Chondrocyte (in vitro differentiated cells): ENCODE measurements at places on chromosomes 5 and 9. TPM values are rescaled to one million over a fixed set of nuclear protein-coding genes. Genes with fewer than 3 reads are reported as not detected.

DCAF12 gene
- total RNA-seq = 24.4 to 29.6 TPM (median 26.5 TPM) in 3 replicates

GFI1B gene
- not detected in 3 replicates for total RNA-seq

GPR151 gene
- total RNA-seq = not detected in 3 replicates

GPRIN1 gene
- 1.7 to 2.9 TPM (median 2.1 TPM) in 3 replicates for total RNA-seq

C5orf58 gene
- not detected in 3 replicates for total RNA-seq

SH3GL2 gene
- total RNA-seq = 0.07 TPM in 1 of 3 replicates, not detected in the others

CEL gene
- 0.87 to 1.5 TPM (median 1.1 TPM) in 3 replicates for total RNA-seq

DNA sequence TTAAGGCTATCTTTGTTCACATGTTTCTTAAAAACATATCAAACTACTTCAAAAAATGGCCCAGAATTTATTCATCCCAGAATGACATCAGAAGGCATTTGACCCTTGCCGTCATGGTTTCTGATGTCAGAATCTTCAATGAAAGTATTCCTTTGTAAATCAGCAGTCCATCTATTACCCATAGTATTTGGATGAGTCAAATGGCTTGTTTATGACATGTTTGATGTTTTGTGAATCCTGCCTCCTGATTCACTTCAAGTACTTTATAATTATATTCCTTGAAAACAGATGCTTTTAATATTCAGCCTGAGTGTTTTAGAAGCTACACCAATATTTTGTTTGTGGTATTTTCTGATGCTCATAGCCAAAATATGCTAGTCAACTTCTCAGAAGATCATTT, 200.8 kb upstream of the MEF2C start:
- DNase-seq = no peak
- H3K27me3 ChIP-seq = no peaks in the 10 kb centered on the region
- no peak overlapping the region for H3K4me3 ChIP-seq
- no peak overlapping the region for H3K27ac ChIP-seq
- no peaks in the 10 kb centered on the region for H3K36me3 ChIP-seq

- no peak overlapping the region for H3K27ac ChIP-seq
- no peak for DNase-seq
- H3K4me3 ChIP-seq = no peak overlapping the region
- no peaks in the 10 kb centered on the region for H3K36me3 ChIP-seq
Observed at GRCh38 chr9:18263377-18263776, 210.6 kb upstream of the ADAMTSL1 start.

DNA sequence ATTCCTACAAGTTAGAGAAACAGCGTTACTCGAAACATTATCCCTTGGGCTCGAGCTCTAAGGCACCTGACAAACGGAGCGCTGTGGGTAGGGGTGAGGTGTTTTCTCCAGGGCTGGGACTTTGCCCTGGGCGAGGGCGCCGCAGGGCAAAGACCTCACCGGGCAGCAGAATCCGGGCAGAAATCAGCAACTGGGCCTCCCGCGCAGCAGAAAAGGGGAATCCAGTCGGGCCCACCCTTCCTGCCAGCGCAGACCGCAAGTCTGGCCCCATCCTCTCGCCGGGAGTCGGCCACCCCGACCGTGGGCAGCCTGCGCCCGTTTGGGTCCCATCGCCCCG, 430 bp upstream of the MSH3 start:
- peak overlapping the region; percentile 69 for H3K4me3 ChIP-seq
- H3K36me3 ChIP-seq = peaks cover 9% of the 10 kb centered on the region
- H3K27me3 ChIP-seq = no peaks in the 10 kb centered on the region
- no peak overlapping the region for H3K27ac ChIP-seq

- H3K4me1 ChIP-seq = no peaks in the 10 kb centered on the region
- DNase-seq = no peak
- no peaks in the 10 kb centered on the region for H3K36me3 ChIP-seq
- H3K4me3 ChIP-seq = no peak overlapping the region
- H3K27me3 ChIP-seq = peaks cover 8% of the 10 kb centered on the region
- no peak overlapping the region for H3K27ac ChIP-seq
Observed at GRCh38 chr5:153700940-153701339, 210.5 kb downstream of the GRIA1 start.

DNA sequence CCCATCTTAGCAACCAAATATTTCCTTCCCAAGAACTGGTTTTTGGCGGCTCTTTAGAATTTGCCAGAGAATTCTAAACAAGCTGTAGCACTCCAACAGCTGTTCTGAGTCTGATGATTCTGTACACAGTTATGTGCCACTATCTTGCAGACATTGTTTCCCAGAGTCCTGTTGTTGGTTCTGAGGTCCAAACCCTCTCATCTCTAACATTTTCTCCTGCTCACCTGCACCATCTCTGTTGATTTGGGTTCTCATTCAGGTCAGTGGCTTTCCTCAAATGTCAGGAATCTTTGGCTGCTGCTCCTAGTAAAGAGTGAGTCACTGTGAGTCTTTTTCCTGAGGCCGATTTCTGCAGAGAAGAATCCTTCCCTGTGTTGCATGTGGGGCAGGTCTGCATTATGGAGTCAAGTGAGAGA, 50.0 kb downstream of the CAMSAP1 start:
- peaks cover 10% of the 10 kb centered on the region for H3K36me3 ChIP-seq
- H3K27ac ChIP-seq = peak overlapping the region; percentile 22
- no peak for DNase-seq
- H3K4me1 ChIP-seq = peaks cover 8% of the 10 kb centered on the region

GRCh38 chr9:19732441-19732951, 56.3 kb downstream of the SLC24A2 start:
- H3K27me3 ChIP-seq = no peaks in the 10 kb centered on the region
- H3K36me3 ChIP-seq = no peaks in the 10 kb centered on the region
- H3K27ac ChIP-seq = no peak overlapping the region
- DNase-seq = no peak
- no peaks in the 10 kb centered on the region for H3K4me1 ChIP-seq

GRCh38 chr5:185095-186070, 5.9 kb upstream of the LRRC14B start:
- no peaks in the 10 kb centered on the region for H3K27me3 ChIP-seq
- H3K4me3 ChIP-seq = no peak overlapping the region
- peaks cover 13% of the 10 kb centered on the region for H3K4me1 ChIP-seq
- no peaks in the 10 kb centered on the region for H3K36me3 ChIP-seq

DNA sequence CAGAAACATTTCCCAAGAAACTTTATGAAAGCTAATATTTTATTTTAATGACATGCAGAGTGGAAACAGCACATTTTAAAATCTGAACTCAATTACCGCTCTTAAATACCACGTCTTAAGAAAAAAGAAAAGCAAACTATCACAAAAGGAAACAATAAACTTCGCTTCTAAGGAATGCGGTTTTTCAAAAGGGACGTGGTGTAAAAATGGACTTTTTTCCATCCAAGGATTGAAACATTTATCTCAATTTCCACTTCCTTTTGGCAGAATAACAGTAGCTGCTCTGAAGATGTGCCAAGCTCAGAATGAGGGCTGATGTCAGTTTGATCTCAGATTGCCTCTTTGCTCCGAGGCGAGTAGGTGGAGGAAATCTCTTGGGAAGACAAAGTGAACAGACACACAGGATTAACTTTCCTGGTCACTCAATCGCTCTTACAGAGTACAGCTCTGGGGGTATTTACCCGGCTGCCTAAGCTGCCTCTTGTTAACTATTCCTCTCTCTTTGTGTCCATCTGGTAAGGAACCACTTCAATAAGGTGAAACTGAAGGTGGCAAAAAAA, 158.5 kb downstream of the TRPM6 start:
- peaks cover 28% of the 10 kb centered on the region for H3K27me3 ChIP-seq
- no peak overlapping the region for H3K27ac ChIP-seq
- no peak overlapping the region for H3K4me3 ChIP-seq
- no peaks in the 10 kb centered on the region for H3K36me3 ChIP-seq

GRCh38 chr9:75903785-75904360, 13.4 kb downstream of the PCSK5 start:
- no peak overlapping the region for H3K27ac ChIP-seq
- no peaks in the 10 kb centered on the region for H3K36me3 ChIP-seq
- H3K4me3 ChIP-seq = no peak overlapping the region
- H3K4me1 ChIP-seq = peaks cover 8% of the 10 kb centered on the region
- no peak for DNase-seq
- no peaks in the 10 kb centered on the region for H3K27me3 ChIP-seq

- DNase-seq = no peak
- H3K4me3 ChIP-seq = no peak overlapping the region
- H3K27me3 ChIP-seq = no peaks in the 10 kb centered on the region
- peaks cover 49% of the 10 kb centered on the region for H3K4me1 ChIP-seq
Observed at GRCh38 chr5:32845171-32845570, 134.1 kb downstream of the NPR3 start.

DNA sequence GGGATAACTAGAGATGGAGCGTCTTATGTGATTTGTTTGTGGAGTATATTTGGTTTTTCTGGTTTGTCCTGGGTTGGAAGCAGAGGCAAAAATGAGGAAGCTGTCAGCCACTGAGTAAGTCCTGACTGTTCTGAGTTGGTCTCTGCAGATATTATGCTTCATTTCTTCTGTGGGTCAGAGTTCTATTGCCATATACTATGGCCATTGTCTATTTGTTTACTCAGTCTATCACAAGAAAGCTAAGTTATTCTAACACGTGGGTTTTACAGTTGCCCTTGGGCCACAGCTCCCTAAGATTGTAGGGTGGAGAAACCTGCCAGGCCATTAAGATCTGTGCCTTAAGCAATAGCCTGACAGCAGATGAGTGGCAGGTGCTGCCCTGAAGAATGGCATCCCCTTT, 3.0 kb upstream of the CTSV start:
- H3K27me3 ChIP-seq = peaks cover 37% of the 10 kb centered on the region

GRCh38 chr9:105554042-105554441, 3.9 kb upstream of the FKTN start:
- H3K36me3 ChIP-seq = peaks cover 3% of the 10 kb centered on the region
- H3K4me1 ChIP-seq = peaks cover 15% of the 10 kb centered on the region
- H3K4me3 ChIP-seq = no peak overlapping the region
- H3K27me3 ChIP-seq = no peaks in the 10 kb centered on the region
- no peak overlapping the region for H3K27ac ChIP-seq

DNA sequence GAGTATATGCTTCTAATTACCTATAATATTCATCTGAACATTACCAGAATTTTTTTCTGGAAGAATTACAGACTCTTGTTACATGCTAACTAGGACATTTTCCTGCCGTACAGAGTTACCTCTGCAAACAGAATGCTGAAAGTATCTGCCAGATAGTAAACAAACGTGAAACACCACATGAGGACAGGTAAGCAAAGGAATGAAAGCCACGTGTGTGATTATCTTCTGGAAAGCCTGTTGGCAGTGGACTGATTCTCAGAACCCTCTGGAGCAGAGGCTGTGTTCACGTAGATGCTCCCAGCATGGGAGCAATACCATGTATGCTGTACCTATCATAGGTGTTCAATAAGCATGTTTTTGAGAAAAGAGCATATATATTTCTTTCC, 472.6 kb downstream of the ENC1 start:
- H3K27me3 ChIP-seq = no peaks in the 10 kb centered on the region
- H3K4me3 ChIP-seq = no peak overlapping the region
- H3K4me1 ChIP-seq = peaks cover 25% of the 10 kb centered on the region
- H3K27ac ChIP-seq = no peak overlapping the region

GRCh38 chr9:4725706-4726442, 15.1 kb downstream of the AK3 start:
- H3K4me1 ChIP-seq = no peaks in the 10 kb centered on the region
- DNase-seq = no peak
- H3K4me3 ChIP-seq = no peak overlapping the region
- no peak overlapping the region for H3K27ac ChIP-seq
- no peaks in the 10 kb centered on the region for H3K36me3 ChIP-seq
- no peaks in the 10 kb centered on the region for H3K27me3 ChIP-seq
